ENCODE measurements at places on chromosomes 12 and 14.

DNA sequence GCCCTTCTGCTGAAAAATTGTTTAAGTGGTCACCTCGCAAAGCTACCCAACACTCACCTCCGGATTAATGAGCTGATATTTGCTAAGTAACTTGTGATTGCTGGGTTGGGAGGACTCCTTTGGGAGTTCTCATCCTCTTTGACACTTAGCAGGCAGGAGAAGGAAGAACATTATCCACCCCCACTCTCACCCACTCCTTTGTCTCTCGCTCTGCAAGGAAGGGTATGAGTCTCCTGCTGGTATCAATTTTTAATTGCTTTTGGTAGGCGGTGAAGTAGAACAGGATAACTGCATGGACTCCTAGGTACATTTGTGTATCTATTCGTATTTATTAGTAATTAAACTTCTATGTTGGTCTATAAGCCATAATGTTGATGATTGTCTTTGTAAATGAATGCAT, 6.9 kb upstream of the ABHD12B start:
- no peak for DNase-seq

GRCh38 chr14:63357841-63358240, 39.1 kb upstream of the GPHB5 start:
- no peak for DNase-seq

- DNase-seq = no peak
Measured at GRCh38 chr12:25332143-25332542, 81.4 kb upstream of the KRAS start.

DNA sequence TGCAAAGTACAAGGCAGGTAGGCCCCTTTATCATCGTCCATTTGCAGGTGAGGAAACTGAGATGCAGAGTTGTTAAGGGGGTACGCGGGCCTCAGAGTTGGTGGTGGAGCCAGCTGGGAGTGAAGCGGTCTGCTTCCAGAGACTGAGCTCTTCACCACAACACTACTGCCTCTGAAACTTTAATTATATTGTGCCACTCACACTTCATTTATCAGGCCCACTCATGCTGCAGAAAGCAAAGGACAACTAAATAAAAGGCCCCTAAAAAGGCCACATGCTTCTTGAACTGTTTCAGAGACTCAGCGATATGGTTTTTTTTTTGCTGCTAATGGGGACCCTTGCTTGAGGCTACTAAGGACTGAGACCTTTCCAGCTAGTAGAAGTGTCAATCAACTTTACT, 153.1 kb downstream of the TTC7B start:
- DNase-seq = no peak

Data from stimulated activated naive CD8-positive, alpha-beta T cell treated with anti-CD3 and anti-CD28 coated beads, Interleukin-15, amount 100 ng/mL, for 72 hours (primary cell).